Activated CD8-positive, alpha-beta memory T cell treated with anti-CD3 and anti-CD28 coated beads for 1 hour (primary cell): ENCODE measurements at places on chromosomes 3 and 15.

- DNase-seq = no peak
These were observed 232.4 kb downstream of the RBMS3 start for GRCh38 chr3:29513236-29513635.

GRCh38 chr3:170735821-170736220 lies 134.2 kb downstream of the RPL22L1 start:
- no peak for DNase-seq

DNA sequence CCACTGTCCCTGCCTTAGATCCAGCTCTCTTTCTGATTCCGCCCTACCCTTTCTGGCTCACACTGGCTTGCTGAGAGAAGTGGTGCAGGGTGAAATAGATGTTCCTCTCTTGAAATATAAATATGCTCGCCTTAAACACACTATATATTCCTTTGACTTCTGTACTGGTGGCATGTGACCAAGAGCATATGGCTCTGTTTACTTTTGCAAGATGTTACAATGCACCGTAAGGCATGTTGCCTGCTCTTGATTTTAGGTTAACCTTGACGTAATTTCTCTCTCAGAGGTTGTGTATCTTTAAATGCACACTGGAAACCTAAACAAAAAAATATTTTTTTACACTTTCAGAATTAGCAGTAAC lies 749 bp downstream of the RSRC1 start:
- no peak for DNase-seq

GRCh38 chr3:143775459-143775858 lies 72.8 kb downstream of the SLC9A9 start:
- no peak for DNase-seq

DNA sequence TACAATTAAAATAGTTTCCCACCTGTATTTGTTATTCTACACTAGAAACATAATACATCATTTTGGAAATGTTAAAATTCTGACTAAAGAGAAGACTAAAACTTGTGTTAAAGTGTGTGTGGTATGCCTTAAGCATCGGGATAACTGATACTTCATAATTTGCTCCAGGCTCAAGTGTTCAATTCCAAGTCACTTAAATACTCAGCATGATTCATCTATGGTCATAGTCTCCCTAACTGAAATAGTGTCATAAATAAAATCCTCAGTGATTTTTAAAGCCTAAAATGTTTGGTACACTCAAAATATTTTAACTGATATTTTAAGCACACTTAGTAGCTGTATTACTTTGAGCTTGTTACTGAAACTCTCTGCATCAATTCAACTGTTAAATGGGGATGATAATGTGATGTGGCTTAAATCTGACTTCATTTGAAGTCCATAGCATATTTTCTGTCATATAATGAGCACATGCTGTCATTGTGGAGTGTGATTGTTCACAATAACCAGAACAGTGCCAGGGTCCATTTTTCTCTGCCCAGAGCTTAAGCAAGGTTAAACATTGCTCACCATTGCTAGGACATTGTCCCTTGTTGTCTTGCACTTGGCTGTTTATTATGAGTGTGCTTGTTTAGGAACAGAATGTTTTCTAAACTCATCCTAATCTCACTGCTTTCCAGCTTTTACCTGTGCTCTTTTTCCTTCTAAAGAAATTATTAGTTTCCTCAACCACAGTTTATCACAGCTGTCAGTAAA lies 122.2 kb downstream of the KLHL25 start:
- DNase-seq = no peak

GRCh38 chr3:195182470-195182795 lies 88.5 kb downstream of the XXYLT1 start:
- DNase-seq = no peak

GRCh38 chr3:74605437-74605836 lies 9.0 kb downstream of the CNTN3 start:
- DNase-seq = no peak
